ENCODE measurements at places on chromosomes 16 and 17. TPM values are rescaled to one million over a fixed set of nuclear protein-coding genes. Genes with fewer than 3 reads are reported as not detected.

DNA sequence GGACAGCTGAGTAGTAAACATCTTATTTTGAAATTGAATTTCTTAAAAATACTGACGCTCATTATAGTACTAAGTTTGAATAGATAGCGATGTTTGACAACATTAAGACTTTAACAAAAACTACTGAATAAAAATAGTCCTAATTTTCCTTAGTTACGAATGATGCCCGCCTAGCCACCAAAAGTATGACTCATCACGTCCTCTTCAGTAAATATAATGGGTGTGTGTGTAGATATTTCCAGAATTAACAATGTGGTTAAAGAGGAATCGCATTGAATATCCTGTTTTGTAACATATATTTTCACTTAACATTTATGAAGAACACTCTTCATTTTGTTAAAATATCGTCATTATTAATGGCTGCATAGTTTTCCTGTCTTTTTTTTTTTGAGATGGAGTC, 187.6 kb downstream of the MYO1D start:
- no peak for DNase-seq

Gene TPSG1
- polyA plus RNA-seq: not detected

- DNase-seq: no peak
These were observed 51.8 kb downstream of the CA10 start for GRCh38 chr17:52106638-52107261.

Gene CLEC10A
- polyA plus RNA-seq: not detected

DNA sequence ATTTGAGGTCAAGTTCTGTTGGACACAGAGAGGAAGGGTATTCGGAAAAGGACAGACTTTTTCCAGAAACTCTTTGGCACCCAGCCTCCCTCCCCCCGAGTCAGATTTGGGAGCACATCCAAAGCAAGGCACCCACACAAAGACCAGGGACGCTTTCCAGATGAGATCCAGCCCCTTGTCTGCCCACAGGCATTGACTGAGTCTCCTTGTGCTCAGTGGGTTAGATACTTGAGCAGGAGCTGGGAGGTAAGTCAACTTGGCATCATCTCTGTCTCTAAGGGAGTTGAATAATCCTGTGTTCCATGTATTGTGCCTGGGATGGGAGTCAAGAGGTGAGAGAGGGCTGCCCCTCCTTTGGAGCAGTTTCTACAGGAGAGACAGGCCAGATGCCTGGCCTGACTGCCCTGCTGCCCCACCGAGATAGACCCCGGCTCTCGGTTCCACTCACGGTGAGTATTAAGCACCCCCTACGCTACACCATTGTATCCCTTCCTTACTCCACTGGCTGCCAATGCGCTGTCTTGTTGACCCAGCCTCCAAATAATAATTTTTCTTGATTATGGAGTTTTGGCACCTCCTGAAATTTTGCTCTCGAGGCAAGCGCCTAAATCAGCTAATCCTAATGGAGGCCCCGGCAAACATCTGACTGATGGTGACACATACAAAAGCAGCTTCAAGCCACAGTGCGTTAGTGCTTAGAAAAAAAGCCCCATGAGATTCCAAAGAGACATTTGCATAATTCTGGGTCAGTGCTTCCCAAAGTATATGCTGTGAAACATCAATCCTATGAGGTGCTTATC, 29.6 kb upstream of the MAP3K14 start:
- DNase-seq: no peak

Gene SOX8
- not detected for polyA plus RNA-seq

- DNase-seq: no peak
These were observed 18.4 kb downstream of the SDR42E1 start for GRCh38 chr16:81992859-81993258.

- no peak for DNase-seq
These were observed 137.9 kb downstream of the AXIN2 start for GRCh38 chr17:65423346-65424140.
